ENCODE measurements at places on chromosomes 16 and 17.

DNA sequence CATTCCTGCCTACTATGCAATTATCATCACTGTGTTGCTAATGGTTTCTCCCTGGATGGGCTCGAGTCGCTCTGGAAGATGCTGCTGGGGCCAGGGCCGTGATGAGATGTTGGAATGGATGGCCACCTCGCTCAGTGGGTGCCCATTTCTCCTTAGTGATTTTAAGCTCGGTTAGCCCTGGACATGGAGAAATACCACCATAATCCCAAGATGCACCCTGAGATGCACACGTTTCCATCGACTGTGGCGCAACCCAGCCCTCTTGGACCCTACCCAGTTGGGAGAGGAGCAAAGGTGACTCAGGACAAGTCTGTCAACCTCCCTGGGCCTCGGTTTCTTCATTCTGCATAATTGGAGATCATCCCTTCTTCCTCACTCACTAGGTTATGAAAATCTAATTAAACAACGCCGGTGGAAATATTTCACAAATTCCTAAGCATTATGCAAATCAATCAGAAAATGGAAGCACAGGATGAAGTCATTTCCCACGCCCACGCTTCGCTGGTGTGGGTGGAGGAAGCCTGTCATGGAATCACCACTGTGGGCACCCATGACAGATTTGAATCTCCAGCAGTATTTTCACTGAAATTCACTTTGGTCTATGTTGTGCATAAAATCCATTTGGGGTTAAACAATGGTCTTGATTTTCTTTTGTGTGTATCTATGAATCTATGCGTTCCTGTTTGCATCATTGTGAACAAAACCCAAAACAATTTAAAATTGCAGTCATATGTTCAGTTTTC is 195.2 kb downstream of the AXIN2 start:
- no peak for DNase-seq

GRCh38 chr16:60636117-60636516 is 1400.1 kb downstream of the CDH8 start:
- DNase-seq, result no peak

DNA sequence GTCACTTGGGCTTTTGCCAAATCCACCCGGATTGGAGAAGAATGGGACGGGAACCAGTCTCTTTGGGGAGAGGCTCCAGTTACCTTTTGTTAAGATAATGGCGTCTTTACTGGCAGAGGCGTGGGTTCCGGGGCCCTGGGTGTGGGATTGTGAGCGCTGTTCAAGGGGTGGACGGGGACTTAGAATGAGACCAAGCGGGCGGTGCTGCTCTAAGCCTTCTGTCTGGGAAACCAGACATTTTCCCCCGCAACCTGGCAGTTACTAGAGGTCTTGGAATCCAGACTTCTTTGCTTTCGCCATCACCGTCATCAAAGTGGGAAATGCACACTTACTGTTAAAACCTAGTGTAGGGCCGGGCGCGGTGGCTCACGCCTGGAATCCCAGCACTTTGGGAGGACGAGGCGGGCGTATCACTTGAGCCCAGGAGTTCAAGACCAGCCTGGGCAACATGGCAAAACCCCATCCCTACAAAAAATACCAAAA is 706 bp downstream of the TEN1 start:
- no peak for DNase-seq

GRCh38 chr17:38915639-38915995 is 9.8 kb upstream of the LASP1NB start:
- no peak for DNase-seq

- no peak for DNase-seq
These were observed 55.9 kb downstream of the TMEM100 start for GRCh38 chr17:55666806-55667205.

DNA sequence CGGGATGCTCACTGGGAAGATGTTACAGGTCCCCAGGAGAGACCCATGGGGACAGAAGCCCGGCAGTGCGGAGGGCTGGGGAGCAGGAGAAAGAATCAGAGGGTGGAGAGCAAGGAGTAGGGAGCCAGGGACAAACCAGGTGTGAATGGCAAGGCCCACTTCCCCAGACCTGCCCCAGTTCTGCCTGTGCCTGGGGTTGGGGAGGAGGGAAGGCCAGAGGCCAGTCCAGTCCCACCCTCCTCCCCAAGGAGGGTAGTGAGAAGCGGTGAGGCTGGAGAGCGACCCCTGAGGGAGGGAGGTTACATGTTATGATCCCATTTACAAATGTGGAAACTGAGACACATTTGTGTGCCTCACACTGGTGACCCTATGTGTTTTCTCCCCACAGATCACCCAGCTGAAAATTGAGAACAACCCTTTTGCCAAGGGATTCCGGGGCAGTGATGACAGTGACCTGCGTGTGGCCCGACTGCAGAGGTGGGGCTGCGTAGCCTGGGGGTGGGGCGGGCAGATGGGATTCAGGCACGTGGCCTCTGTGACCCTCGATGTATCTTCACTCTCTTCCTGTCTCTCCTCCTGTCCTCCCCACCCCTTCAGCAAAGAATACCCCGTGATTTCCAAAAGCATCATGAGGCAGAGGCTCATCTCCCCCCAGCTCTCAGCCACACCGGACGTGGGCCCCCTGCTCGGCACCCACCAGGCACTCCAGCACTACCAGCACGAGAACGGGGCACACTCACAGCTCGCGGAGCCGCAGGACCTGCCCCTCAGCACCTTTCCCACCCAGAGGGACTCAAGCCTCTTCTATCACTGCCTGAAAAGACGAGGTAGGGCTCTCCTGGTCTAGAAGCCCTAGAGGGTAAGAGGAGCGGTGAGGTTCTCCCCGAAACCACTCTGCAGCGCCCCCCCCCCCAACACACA is 27.5 kb downstream of the TBX4 start:
- no peak for DNase-seq

- no peak for DNase-seq
These were observed 18.1 kb downstream of the NCOR1 start for GRCh38 chr17:16197276-16197675.

DNA sequence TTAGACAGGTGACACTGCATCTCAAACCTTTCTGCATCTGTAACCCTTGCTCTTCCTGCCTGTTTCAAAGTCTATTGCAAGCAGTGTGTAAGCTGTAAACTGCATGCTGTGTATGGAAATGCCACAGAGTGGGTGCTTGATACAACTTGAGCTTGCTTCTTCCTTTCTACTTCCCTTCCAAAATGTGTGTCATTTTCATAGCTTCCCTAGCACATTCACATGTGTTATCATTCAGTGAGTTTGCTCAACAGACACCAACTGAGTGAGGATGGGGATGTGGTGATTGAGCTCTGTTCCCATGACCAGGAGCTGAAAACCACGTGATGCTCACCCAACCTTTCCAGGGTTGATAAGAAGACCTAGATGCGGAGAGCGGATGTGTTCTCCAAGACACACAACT is 111.1 kb downstream of the VAT1L start:
- DNase-seq, result no peak

DNA sequence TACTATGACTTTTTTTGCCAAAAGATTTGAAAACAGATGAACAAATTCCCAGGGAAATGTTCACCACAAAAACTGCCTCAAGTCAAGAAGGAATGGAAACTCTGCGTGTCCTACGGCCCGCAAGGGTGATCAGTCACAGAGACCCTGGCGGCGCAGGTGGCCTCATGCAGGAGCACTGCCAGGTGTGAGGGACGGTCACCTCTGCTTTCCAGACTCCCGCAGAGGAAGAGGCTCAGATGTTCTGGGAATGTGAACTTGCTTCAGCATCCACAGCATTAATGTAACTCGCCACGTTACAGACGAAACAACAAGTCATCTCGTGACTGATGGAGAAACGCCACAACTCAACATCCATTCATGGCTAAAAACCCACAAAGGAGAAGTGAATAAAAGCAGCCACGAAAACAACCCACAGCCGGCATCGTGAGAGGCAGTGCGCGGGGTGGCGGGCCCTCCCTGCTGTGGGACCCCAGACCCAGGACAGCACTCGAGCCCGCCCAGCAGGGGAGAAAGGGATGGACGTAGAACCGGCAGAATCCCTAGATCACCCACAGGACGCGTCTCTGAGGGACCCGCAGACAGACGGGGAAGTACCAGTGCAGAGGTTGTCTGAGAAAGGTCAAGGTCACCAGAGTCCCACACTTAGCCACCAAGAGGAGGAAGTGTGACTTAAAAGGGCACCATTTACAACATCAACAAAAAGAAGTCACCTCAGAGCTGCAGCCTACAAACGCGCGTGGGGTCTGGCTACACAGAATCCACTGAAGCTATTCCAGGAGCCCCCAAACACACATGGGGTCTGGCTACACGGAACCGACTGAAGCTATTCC is 76.9 kb upstream of the GNG13 start:
- DNase-seq, result no peak

GRCh38 chr16:57764341-57765159 is 29.0 kb downstream of the KATNB1 start:
- DNase-seq, result peak; percentile 70

DNA sequence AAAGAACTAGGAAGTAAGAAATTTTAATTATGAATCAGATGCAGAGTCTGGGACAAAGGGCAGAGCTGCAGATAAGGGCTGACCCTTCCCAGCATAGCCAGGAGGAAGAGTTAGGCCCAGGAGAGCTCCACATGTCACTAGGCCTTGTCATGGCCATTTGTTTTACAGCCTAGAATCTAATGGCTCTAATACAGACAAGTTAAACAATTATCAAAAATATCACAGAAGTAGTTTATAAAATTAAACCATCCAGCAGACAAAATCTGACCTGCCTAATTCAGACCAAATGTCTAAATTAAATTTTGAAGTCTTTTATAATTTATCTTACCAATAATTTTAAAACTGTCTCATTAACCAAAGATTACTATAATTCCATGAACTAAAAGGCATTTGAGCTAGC is 1369.5 kb downstream of the CDH11 start:
- no peak for DNase-seq

All from H54 (cell line).